ENCODE measurements at places on chromosomes 1 and 21.

- no peak for DNase-seq
These were observed 404.8 kb downstream of the KCTD3 start for GRCh38 chr1:215971793-215972441.

GRCh38 chr1:50488356-50488755 is 65.1 kb upstream of the DMRTA2 start:
- DNase-seq: no peak

GRCh38 chr1:147717051-147717705 is 43.2 kb downstream of the GJA5 start:
- DNase-seq: peak; percentile 60

GRCh38 chr1:213332491-213332890 is 281.4 kb downstream of the RPS6KC1 start:
- no peak for DNase-seq

DNA sequence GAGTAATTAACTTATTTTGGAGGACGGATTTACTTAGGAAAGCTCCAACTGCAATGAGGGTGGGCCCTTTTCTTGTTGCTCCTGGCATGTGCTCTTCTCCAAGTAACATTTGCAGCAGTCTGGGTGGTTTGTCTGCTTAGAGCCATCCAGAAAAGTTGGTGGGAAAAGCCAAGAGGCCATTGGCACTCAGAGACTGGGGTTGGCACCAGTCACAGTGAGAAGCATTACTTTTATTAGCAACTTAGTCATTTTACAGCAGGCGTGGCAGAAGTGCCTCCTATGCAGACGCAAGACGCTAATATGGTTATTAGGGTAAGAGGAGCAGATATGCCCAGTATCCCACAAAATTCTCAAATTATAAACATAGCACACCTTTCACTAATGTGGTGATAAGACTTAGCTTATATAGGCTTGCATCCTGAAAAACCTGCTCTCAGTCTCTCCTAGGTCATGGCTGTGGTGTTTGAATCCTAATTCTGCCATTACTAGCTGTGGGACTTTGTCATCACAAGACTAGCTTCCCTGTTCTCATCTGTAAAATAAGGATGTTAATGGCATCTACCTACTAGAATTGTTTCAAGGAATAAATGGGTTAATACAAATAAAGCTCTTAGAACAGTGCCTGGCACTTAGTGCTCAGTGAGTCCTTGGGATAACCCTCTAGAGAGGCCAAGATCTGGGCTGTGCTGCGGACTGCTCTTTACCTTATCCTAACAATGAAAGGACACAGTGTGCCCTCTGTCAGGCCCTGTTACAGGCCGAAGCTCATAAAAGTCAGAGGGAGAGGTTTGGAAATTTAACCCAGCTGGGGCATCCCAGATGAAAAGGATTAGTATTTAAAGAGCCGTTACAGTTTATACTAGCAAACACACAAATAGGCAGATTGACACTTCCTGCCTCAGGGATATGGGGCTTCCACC is 154.6 kb downstream of the ROR1 start:
- DNase-seq: no peak

Data from Daoy (cell line).